ENCODE measurements at places on chromosomes 12 and 14.
A peak's percentile ranks its signal among the peaks of the same experiment; 100 is the strongest.

DNA sequence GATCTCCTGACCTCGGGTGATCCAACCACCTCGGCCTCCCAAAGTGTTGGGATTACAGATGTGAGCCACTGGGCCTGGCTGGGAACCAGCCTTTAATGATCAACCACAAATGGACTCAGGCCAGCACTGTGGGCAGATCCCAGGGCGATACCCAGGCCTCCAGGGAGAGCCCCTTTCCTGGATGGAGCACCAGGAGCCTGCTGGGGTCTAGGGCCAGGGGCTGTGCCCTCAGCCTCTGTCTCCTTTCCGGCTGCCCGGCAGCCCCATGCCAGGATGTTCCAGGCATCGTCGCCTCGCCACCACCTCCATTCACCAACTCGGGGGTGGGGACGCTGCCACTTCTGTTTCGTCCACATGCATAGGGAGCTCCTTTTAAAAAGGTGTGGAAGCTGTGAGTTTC, 2.3 kb downstream of the ADGRD1 start:
- H3K4me1 ChIP-seq, result peaks cover 16% of the 10 kb centered on the region
- DNase-seq, result no peak
- no peaks in the 10 kb centered on the region for H3K27me3 ChIP-seq

GRCh38 chr12:29563636-29564035, 66.2 kb upstream of the OVCH1 start:
- H3K27me3 ChIP-seq, result no peaks in the 10 kb centered on the region
- no peak for DNase-seq
- H3K27ac ChIP-seq, result no peak overlapping the region
- H3K36me3 ChIP-seq, result no peaks in the 10 kb centered on the region

GRCh38 chr14:76175942-76176341, 24.2 kb downstream of the GPATCH2L start:
- no peak overlapping the region for H3K4me3 ChIP-seq
- no peaks in the 10 kb centered on the region for H3K4me1 ChIP-seq
- H3K36me3 ChIP-seq, result peaks cover 46% of the 10 kb centered on the region
- no peak for DNase-seq

- H3K27ac ChIP-seq, result no peak overlapping the region
- no peak overlapping the region for H3K4me3 ChIP-seq
- H3K36me3 ChIP-seq, result 0 out of 2 replicates have a peak, but pooled peaks cover 4% of the 10 kb centered on the region
Observed at GRCh38 chr12:40170593-40170992, 54.2 kb upstream of the LRRK2 start.

DNA sequence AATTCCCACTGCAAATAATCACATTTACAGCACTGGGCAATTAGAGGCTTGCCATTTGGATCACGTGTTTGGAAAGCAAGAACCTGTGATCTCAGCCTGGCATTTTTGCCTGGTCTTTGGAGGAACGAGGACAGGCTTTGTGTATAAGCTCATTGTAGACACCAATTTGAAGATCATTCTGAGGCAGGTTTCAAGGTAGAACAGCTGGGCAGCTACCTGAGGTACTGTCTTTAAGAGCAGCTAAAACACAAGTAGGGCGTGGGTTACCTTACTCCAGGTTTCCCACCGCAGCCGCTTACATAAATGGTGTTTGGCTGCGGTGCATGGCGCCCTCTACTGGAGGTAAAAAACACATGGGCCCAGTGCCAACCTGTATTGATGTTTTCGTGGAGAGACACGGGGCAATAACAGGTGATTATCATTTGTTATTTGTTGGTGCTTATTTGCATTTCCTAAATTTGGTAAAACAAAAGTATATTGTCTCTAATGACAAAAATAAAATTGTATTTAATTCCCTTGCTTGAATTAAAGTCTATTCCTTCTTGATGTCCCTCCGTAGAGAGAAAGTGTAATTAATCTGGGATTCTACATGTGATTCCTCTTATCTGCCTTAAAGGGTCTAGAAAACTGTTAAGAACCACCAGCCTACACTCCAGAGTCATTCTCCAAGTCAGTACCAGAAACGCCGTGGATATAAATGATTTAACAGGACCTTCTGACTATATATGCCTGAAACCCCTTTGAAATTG, 69.7 kb downstream of the SVOP start:
- no peaks in the 10 kb centered on the region for H3K4me1 ChIP-seq
- H3K27ac ChIP-seq, result no peak overlapping the region
- no peaks in the 10 kb centered on the region for H3K36me3 ChIP-seq
- H3K4me3 ChIP-seq, result no peak overlapping the region
- no peaks in the 10 kb centered on the region for H3K27me3 ChIP-seq
- peak; percentile 91 for DNase-seq

DNA sequence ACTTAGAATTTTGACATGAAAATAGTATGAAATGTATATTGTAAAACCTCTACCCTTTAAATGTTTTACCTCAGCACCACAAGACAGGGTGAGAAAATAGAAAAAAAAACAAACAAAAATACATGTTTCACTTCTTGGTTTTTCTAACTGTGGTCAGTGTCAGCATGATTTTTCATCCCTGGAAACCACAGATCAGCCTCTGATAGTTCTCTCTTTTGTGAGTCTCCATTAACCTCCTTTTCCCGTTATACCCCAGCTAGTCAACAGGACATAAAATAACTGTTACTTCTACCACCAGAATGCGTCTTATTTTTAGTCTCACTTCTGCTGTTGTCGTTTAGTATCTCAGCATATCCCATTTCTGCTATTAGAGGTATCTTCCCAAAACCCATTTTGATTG, 48.3 kb upstream of the KCNMB4 start:
- H3K4me1 ChIP-seq, result no peaks in the 10 kb centered on the region
- H3K27me3 ChIP-seq, result no peaks in the 10 kb centered on the region
- no peak overlapping the region for H3K27ac ChIP-seq
- H3K4me3 ChIP-seq, result no peak overlapping the region
- no peaks in the 10 kb centered on the region for H3K36me3 ChIP-seq

- peak; percentile 71 for DNase-seq
- H3K27me3 ChIP-seq, result no peaks in the 10 kb centered on the region
- no peak overlapping the region for H3K27ac ChIP-seq
- no peaks in the 10 kb centered on the region for H3K36me3 ChIP-seq
Observed at GRCh38 chr12:123043536-123044001, 63.1 kb downstream of the ARL6IP4 start.

DNA sequence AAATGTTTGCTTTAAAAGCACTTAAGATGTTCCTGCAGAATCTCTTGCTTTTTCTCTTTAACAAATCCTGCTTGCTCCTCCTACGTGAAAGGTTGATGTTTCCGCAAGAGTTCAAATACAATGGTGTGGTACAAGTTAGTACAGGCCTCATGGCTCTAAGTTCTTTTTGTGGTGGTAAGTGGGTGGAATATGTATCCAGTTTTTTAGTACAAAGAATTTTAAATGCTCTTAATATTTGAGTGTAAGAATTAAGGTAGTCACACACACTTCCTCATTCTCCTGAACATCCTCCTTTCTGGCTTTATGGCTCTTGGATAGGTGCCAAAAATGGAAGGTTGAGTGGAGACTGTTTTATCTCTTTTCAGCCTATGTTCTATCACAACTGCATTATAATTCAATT, 1.8 kb downstream of the OTOGL start:
- H3K27me3 ChIP-seq, result no peaks in the 10 kb centered on the region
- H3K4me3 ChIP-seq, result no peak overlapping the region
- no peaks in the 10 kb centered on the region for H3K4me1 ChIP-seq
- H3K27ac ChIP-seq, result no peak overlapping the region

DNA sequence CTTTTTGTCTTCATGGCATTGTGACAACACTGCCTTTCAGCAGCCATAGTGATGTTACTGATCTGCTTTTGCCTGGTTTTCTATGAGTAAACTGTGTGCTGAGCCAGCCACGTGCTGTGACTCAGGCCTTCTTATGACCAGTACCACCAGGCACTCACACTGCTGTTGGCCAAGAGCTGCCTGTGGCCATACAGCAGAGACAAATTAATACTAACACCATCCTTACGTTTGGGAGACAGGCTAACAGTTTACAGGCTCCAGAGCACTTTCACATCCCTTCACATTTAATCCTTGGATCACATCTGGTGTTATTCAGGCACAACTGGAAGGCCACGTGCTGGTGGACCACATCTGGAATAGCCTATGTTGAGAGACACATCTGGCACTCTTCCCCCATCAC, 377.9 kb downstream of the CCDC91 start:
- H3K27ac ChIP-seq, result no peak overlapping the region
- no peak for DNase-seq
- H3K4me3 ChIP-seq, result no peak overlapping the region
- no peaks in the 10 kb centered on the region for H3K36me3 ChIP-seq
- no peaks in the 10 kb centered on the region for H3K4me1 ChIP-seq

GRCh38 chr12:92987362-92987761, 58.3 kb upstream of the EEA1 start:
- no peaks in the 10 kb centered on the region for H3K27me3 ChIP-seq
- H3K36me3 ChIP-seq, result no peaks in the 10 kb centered on the region
- DNase-seq, result peak; percentile 86
- H3K27ac ChIP-seq, result no peak overlapping the region

GRCh38 chr14:84797326-84797725, 732.6 kb upstream of the FLRT2 start:
- DNase-seq, result no peak
- no peaks in the 10 kb centered on the region for H3K4me1 ChIP-seq
- H3K4me3 ChIP-seq, result no peak overlapping the region
- H3K27me3 ChIP-seq, result no peaks in the 10 kb centered on the region
- no peak overlapping the region for H3K27ac ChIP-seq
- no peaks in the 10 kb centered on the region for H3K36me3 ChIP-seq

DNA sequence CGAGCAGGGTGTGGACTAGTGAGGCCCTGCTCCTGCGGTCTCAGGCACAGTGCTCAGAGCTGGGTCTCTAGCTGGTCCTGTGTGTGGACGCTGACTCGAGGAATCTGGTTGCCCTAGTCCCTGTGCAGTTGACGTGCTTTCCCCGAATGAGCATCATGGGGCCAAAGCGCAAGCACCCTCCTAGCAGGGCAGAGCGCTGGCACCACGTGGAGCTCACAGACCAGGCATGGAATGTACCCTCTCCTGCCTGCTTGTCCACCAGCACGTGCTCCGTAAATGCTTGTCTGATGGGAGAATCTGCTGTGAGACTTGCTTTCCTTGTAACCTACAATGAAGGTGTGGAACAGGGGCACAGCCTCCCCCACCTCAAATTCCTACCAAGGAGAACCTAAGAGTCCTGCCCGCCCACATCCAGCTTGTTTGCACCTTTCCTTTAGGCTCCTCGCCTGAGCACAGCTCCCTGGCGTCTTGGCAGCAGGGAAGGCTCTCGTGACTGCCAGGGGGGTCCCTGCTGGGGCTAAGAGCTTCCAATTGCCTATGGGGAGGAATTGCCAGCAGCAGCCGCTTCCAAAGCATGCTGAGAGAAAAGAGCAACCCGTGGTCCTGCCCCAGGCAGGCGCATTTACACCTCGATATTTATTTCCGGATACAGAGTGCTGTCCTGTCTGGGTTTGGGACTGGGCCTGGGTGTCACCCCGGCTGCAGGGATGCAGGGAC, 125.0 kb downstream of the PIWIL1 start:
- H3K27me3 ChIP-seq, result no peaks in the 10 kb centered on the region
- no peak for DNase-seq
- no peak overlapping the region for H3K27ac ChIP-seq
- no peak overlapping the region for H3K4me3 ChIP-seq
- no peaks in the 10 kb centered on the region for H3K36me3 ChIP-seq

- H3K4me3 ChIP-seq, result no peak overlapping the region
- no peaks in the 10 kb centered on the region for H3K27me3 ChIP-seq
- no peaks in the 10 kb centered on the region for H3K4me1 ChIP-seq
- no peak for DNase-seq
Observed at GRCh38 chr14:50319721-50320120, 7.6 kb downstream of the DMAC2L start.

- H3K27me3 ChIP-seq, result no peaks in the 10 kb centered on the region
- no peak overlapping the region for H3K27ac ChIP-seq
- no peak overlapping the region for H3K4me3 ChIP-seq
- H3K36me3 ChIP-seq, result no peaks in the 10 kb centered on the region
- H3K4me1 ChIP-seq, result no peaks in the 10 kb centered on the region
Observed at GRCh38 chr14:85917716-85918115, 387.8 kb downstream of the FLRT2 start.

DNA sequence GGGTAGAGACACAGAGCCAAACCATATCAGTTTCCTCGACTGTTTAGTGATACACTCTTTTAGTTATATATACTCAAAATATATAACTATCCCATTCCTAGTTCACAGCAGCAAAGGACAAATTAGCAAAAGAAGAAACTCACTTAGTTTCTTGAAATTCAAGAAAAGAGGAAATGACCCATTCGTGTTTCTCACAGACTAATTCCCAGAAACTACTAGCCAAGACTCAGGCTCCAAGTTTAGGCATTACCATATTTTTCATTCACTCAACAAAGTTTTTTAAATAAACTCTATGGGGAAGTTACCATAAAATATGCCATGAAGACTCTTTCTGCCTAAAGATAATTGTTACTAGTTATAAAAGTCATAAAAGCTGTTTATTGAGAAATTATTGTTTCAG, 152.3 kb upstream of the DAAM1 start:
- no peaks in the 10 kb centered on the region for H3K36me3 ChIP-seq
- no peaks in the 10 kb centered on the region for H3K27me3 ChIP-seq
- no peak overlapping the region for H3K27ac ChIP-seq
- no peak for DNase-seq
- no peak overlapping the region for H3K4me3 ChIP-seq

DNA sequence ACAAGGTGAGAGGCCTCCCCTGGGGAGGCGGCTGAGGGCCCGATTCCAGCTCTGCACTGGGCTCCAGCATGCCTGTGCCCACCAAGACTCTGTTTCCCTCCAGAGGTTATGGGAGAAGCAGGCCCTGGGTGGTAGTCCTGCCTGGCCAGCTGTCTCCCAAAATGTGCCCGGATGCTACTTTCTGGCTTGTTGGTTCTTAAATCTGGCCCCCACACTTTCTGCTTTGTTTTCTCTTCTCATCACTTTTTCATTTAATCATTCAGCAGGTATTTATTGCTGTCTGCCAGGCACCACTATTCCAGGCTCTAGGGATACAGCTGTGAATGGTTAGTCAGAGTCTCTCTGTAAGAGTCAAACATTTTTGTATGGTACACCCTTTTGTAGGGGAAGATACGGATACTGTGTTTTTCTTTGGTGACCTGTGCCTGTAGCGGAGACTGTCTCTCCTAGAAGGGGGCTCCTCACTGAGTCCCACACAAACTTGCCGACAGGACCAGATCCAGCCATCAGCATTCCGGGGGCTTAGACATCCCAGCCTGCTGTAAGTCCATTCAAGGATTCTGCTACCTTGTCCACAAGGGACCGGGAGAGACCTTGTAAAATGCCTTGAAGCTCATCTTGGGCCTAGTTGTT, 3.8 kb downstream of the DHRS2 start:
- no peaks in the 10 kb centered on the region for H3K36me3 ChIP-seq
- H3K4me1 ChIP-seq, result peaks cover 10% of the 10 kb centered on the region
- no peak for DNase-seq

DNA sequence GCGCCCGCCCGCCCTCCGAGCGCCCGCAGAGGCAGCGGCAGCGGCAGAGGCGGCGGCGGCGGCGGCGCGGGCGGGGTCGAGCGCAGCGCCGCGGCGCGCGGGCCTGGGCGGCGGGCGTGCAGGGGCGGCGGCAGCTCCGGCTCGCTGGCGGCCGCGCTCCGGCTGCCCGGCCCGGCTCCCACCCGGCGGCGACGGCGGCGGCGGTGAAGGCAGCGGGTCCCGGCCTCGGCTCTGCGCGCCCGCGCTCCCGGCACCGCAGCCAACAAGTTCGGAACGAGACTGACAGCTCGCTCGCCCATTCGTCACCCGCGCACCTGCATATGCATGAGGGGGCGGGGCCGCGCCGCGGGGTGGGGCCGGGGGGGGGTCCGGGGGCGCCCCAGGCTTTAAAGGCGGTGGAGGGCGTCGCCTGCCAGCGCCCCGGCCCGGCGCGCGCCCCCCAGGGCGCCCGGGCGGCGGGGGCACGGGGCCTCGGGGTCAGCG, at the start of gene JAG2:
JAG2 (minus strand) TSS at position 281 of the 483 bp plus-strand sequence. CDS start 356 bp downstream, outside the sequence.
- peaks cover 20% of the 10 kb centered on the region for H3K27me3 ChIP-seq
- H3K36me3 ChIP-seq, result no peaks in the 10 kb centered on the region
- H3K4me3 ChIP-seq, result peak within 1 kb of the TSS; percentile 54
- no peak within 1 kb of the TSS for H3K27ac ChIP-seq
- no peaks in the 10 kb centered on the region for H3K4me1 ChIP-seq

All from GM23338 (cell line).